Thoracic aorta endothelial cell (primary cell): ENCODE measurements at places on chromosomes 7 and 10. TPM values are rescaled to one million over a fixed set of nuclear protein-coding genes. Genes with fewer than 3 reads are reported as not detected.

Gene TMEM196
- not detected in 2 replicates for total RNA-seq

Gene TMEM60
- total RNA-seq = 10.5 and 15.6 TPM in 2 replicates

Gene ENO4
- total RNA-seq = 0.07 and 0.13 TPM in 2 replicates

Gene PDE6C
- total RNA-seq = not detected in 2 replicates
